Activated CD4-positive, alpha-beta T cell treated with anti-CD3 and anti-CD28 coated beads, Interleukin-2, amount 10 ng/mL, durations not matched to agents 24 days and 14 days (primary cell): ENCODE measurements at places on chromosomes 5 and 9.

DNA sequence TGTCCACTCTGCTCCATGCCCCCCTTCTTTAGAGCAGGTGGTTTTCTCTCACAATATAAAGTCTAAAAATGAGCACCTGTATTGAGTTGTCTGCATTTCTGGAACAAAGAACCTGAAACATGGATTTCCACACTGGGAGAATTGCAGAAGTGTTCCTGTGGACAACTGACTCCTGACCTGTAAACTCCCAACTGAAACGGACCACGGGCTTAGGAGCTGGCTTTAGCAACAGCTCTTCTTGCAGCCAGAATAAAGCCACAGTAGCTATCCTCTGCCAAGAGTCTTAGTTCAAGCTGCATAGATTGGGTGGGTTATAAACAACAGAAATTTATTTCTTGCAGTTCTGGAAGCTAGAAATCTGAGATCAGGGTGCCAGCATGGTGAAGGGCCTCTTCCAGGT is 194.7 kb downstream of the DTWD2 start:
- no peak for DNase-seq

- no peak for DNase-seq
Observed at GRCh38 chr9:114316605-114317230, 6.2 kb upstream of the ORM1 start.

GRCh38 chr5:11596185-11596584 is 308.1 kb downstream of the CTNND2 start:
- DNase-seq, result no peak

- no peak for DNase-seq
Observed at GRCh38 chr5:6550628-6551027, 82.2 kb downstream of the NSUN2 start.

DNA sequence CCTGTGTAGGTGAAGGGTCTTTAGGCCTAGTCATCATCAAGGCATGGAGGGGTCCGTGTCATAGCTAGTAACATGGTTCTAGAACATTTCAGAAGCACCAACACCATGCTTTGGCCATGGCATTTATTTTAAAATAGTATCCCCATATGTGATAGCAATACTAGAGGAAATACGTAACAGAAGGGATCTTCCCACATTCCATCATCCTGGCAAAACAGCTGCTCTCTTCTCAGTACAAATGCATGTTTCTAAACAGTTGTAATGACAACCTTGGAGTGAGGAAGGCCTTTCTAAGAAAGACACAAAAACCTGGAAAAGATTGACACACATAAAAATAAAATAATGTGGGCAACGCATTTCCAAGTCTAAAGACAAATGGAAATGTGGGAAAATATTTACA is 97.6 kb downstream of the GADD45G start:
- DNase-seq, result no peak

GRCh38 chr5:146302406-146302805 is 36.2 kb upstream of the POU4F3 start:
- no peak for DNase-seq

- no peak for DNase-seq
Observed at GRCh38 chr5:30392897-30393296, 800.6 kb upstream of the CDH6 start.

DNA sequence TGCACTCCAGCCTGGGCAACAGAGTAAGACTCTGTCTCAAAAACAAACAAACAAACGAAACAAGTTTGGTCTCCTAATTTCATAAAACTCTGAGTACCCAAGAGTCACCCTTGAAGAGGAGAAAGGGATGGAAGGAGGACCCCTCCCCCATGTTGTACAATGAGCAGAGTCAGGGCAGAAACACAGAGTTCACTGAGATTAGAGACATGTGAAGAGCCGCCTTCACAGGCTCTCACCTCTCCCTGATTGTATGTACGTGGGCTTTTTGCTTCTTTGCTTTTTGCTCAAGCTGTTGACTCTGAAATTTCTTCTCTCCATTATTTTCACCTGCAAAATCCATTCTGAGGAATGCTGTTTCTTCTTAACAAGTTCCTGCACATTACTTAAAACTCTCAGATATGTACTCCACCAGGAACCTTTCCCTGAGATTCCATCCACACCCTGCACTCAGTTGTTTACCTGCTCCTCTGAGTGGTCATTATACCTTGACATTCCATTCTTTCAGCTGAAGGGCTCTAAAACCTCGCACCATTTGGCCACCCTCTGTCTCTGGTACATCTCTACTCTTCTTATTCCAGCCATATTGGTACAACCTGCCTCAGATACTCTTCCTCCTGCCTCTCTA is 44.4 kb upstream of the ABCA1 start:
- no peak for DNase-seq

DNA sequence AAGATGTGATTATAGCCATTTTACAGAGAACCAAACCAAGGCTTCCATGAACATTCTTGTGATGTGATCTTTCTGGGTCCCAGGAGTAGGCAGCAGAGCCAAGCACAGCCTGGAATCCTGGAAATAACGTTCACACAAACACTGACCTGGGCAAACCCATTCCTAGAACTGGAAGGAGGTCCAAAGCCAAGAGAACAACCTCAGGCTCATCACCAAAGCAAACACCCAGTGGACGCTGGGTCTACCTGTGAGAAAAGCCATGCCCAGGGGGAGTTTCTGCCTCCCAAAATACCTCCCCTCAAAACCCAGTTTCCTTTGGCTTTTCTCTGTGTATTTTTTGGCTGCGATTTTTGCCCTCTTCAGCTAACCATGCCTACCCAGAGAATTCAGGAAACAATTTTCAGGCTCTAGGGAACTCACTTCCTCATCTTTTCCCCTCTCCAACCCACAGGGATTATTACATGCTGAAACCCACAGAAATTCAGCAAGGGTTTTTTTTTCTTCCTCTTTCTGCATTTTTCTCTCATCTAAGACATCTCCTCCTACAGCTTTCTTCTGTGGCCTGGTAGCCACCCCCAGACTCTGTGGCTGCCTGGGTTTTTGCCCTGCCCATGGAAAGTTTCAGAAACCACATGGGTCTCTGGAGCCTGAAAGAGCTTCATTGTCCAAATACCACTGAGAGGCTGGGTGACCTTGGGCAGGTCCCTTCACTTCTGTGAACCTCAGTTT is 75.0 kb downstream of the TNC start:
- peak; percentile 64 for DNase-seq

GRCh38 chr5:1077491-1078020 is 34.3 kb downstream of the SLC12A7 start:
- DNase-seq, result no peak

DNA sequence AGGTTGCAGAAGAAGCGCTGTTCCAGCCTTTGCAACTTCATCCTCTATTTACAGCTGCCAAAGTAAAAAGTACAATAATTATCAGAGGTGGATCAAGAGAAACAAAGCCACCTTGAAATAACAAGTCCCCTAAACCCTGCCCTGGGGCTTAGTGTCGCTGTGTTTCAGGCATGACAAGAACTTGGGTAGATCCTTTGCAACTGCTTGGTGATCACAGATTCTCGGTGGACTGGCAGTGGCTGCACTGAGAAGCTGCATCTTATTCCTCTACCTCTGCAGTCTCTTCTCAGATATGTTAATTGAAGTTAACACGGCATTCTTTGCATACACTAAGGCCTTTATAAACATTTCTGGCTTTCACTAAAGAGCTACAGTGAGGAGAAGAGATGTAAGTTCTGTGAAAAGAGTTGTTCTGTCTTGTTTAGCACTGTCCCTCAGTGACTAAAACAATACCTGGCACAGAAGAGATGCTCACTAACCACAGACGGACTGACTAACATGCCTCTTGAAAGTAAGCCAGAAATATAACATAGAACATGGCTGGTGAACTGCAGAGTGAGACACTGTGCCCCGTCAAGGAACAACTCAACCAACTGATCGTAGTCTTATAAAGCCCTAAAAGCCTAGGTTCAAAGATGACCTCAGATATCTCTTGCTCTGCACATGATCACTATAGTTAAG is 144.2 kb downstream of the MLLT3 start:
- no peak for DNase-seq

DNA sequence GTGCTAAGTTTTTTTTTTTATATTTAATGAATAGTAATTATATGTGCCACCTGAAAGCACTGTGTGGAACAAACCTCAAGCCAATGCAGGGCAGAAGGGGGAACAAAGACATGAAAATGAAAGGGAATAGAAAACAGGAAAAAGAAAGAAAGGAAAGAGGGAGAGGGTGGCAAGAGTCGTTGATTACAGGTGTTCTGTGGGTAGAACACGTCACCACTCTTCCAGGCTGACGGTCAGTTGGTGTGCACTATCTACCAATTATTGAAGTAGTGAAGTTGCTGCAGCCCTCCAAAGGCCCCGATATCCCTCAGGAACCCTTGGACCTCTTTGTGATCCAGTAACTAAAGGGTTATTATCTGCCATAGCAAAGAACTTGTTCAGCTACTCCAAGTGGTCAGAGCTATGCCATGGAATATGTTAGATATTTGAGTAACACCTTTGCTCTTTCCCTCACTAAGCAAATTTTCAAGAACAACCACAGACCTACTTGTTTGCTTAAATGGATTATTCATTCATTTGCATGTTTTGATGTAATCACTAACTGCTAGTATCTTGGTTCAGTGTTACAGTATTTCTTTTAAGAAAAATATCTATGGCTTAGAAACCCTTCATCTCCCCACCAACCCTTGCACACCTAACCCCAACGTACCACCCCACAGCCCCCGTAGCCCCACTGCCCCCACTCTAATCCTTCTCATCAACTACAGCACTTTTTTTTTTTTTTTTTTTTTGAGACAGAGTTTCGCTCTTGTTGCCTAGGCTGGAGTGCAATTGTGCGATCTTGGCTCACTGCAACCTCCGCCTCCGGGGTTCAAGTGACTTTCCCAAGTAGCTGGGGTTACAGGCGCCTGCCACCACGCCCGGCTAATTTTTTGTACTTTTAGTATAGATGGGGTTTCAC is 31.3 kb downstream of the FYB1 start:
- DNase-seq, result peak; percentile 76

- DNase-seq, result no peak
Observed at GRCh38 chr9:710951-711745, 130.3 kb upstream of the DMRT1 start.

GRCh38 chr9:28624771-28625170 is 1051.5 kb upstream of the C9orf72 start:
- DNase-seq, result no peak

GRCh38 chr5:154038707-154039457 is at the start of the genes FAM114A2 and MFAP3:
TSS of gene FAM114A2 (minus strand) at chr5:154038910. CDS start at chr5:154034953, 3,957 bp downstream.
TSS of gene MFAP3 (plus strand) at chr5:154038967. CDS start at chr5:154049723, 10,756 bp downstream.
- DNase-seq, result peak; percentile 97

DNA sequence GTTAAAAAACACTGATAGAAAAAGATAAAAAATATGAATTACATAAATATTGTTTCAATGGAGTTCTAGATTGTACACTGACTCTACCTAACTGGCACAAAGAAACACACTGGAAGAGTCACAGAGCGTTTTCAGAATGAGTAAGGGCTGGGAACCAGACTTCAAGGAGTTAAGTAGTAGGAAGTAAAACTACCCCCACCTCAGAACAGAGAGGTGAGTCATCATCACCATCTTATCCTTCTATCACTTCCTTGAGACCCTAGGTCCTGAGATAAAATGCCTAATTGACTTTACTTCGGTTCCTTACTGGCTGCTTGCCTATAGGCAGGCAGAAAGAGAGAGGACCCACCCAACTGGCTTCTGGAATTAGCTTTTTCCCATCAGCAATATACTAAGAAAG is 79.7 kb downstream of the ELAVL2 start:
- DNase-seq, result no peak

- DNase-seq, result no peak
Observed at GRCh38 chr9:136147038-136147889, 28.6 kb upstream of the TMEM250 start.

- DNase-seq, result no peak
Observed at GRCh38 chr5:36482812-36483211, 123.6 kb upstream of the SLC1A3 start.

DNA sequence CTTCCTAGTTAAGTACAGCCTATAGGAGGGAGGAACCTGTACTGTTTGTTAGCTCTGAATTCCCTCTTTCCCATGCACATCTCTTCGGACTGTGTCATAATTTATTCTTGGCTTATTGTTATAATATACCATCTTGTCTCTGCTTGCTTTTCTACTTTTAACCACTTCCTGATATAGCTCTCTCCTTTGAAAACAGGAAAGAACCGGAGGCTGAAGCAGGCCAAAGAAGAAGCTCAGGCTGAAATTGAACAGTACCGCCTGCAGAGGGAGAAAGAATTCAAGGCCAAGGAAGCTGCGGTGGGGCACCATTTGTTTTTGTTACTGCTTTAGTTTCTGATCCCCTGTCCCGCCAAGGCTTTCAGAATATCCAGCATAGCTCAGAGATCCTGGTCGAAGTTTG is 4.8 kb downstream of the ATP6V1G1 start:
- DNase-seq, result peak; percentile 90

DNA sequence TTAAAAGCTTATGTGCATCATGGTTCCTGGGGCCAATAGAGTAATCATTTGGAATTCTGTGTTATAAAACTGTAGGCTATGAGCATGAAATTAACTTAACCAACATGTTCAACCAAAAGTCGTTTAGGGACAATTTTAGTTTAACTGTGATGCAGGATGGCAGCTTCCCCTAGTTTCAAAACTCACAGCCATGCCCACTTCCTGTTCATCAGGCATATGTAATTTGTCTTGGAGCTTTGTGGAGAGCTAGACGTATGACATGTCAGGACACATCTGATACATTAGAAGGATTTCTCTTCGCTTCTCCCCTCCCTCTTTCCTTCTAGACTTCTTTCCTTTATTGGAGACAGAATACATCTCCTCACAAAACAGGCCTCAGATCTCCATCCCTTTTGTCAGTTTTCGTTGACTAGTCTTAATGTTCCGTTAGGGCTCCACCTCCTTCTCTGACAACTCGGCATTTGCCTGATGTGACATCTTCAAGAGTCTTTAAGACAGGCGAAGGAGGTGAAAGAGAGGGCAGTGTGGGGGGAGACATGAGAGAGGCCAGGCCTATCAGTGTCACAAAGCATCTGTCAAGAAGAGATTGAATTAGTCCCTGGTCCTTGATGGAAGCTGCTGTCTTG is 176.0 kb downstream of the MSX2 start:
- no peak for DNase-seq

GRCh38 chr9:114484854-114485443 is 20.3 kb downstream of the WHRN start:
- DNase-seq, result peak; percentile 84

- no peak for DNase-seq
Observed at GRCh38 chr9:4879115-4879558, 86.4 kb downstream of the RCL1 start.

GRCh38 chr5:4044881-4045280 is 449.2 kb downstream of the IRX1 start:
- DNase-seq, result no peak

DNA sequence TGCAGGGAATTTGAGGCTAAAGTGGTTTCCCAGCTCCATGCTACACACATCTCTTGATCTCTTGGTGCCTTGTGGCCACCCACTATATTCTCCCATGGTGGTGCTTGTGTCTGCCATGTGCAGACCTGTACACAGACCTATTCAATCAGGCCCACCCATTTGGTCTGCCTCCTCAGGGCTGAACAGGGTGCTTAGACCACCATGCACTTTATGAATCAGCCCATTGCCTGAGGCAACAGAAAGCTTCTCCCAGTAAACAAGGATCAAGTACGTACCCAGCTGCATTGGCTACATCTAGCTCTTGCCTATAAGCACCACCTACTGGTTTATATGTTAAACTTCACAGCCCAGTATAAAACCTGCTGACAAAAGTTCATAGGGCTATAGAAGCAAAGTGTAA is 664.3 kb upstream of the EDIL3 start:
- no peak for DNase-seq

- DNase-seq, result peak; percentile 59
Observed at GRCh38 chr5:180873615-180874520, 12.8 kb upstream of the ZFP62 start.

- DNase-seq, result no peak
Observed at GRCh38 chr5:68467794-68468193, 252.2 kb downstream of the PIK3R1 start.

GRCh38 chr9:84921175-84921574 is 251.6 kb downstream of the NTRK2 start:
- no peak for DNase-seq

- DNase-seq, result no peak
Observed at GRCh38 chr5:76274571-76274970, 128.5 kb upstream of the IQGAP2 start.
